ENCODE measurements at places on chromosomes 2 and 18.
A peak's percentile ranks its signal among the peaks of the same experiment; 100 is the strongest.

DNA sequence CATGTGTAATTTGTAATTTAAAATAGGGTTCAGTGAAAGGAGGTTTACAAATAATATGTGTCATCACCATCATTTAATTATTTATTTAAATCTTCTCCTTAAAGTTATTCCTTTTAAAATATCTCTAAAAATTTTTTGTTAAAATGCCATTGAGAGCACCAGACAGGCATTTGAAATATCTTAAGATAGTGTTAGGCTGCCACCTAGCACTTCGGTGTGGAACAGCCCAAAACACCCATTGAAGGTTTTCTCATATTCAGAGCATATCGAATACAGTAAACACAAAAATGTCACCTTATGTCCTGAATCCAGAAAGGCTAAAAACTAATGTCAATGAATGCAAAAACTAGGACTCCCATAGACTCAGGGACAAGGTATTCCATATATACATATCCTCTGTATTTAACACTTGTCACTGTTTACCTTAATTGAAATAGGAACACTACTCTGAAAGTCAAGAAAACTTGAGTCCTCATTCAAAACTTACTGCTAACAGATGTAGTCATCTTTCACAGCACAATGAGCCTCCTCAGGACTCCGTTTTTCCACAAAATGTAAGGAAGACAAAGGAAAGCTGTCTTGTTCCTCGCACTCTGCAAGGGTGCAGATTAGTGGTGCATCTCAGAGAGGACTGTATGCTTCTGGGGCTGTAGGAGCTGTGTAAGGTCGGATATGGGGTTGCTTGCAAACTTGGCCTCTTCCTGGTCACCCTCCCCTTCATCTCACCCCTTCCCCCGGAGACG is 329.5 kb downstream of the PAX3 start:
- no peaks in the 10 kb centered on the region for H3K4me1 ChIP-seq
- no peaks in the 10 kb centered on the region for H3K36me3 ChIP-seq
- H3K27ac ChIP-seq = no peak overlapping the region
- no peak overlapping the region for H3K4me3 ChIP-seq
- no peak for DNase-seq

DNA sequence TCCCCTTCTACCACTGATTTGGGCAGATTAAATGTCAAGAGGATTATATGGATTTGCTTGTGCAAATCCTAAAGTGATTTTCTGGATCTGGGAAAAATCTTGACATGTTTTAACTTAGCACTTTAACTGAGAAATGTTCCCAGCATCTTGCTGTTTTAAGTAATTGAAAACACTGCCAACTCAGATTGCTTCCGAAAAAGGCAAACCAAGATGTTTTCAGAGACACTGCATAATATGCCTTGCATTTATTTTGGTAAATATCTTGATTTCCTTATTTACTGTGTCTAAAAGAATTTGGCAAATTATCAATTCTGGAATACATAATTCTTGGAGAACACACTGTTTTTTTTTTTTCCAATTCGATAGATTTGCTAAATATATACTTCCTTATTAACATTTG is 385.0 kb upstream of the FAM98A start:
- H3K4me3 ChIP-seq = no peak overlapping the region
- no peaks in the 10 kb centered on the region for H3K27me3 ChIP-seq
- no peak for DNase-seq

DNA sequence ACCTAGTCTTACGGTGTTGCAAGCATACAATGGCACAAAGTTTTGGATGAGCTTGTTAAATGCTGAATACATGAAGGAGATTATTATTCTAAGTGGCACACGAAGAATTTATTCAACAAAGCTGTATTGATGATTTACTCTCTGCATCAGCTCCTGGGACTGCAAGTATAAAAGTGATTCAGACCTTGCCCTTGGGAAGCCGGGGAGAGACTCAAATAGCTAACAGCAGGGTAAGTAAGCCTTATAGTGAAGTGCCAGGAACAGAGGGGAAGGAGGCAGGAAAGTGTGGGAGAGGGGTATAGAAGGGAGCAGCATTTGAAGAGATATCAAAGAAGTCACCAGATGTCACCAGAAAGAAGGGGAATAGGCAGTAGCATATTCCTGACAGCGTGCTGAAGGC is 115.4 kb downstream of the MCFD2 start:
- peak overlapping the region; percentile 39 for H3K27ac ChIP-seq
- H3K4me1 ChIP-seq = peaks cover 2% of the 10 kb centered on the region
- H3K36me3 ChIP-seq = no peaks in the 10 kb centered on the region
- H3K4me3 ChIP-seq = no peak overlapping the region
- no peak for DNase-seq
- H3K27me3 ChIP-seq = peaks cover 2% of the 10 kb centered on the region

DNA sequence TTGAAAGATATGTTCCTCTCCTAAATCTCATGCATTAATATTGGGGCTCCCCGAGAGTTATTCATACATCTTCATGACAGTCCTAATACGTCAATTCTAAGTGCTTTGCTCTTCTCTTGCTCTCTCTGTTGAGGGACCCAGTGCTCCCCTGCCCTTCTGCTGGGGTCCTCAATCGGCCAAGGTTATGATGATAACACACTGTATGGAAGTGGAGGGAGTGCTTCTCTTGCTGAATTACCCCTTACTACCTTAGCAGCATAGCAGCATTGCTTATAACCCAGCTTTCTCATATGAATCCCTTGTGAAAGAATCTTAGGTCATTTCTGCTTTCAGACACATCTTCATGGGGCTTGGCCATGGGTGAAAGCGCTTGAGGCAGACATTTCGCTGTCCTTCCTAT is 43.2 kb downstream of the ITPRID2 start:
- peaks cover 10% of the 10 kb centered on the region for H3K27me3 ChIP-seq
- no peak for DNase-seq
- H3K27ac ChIP-seq = no peak overlapping the region
- H3K4me3 ChIP-seq = no peak overlapping the region
- no peaks in the 10 kb centered on the region for H3K36me3 ChIP-seq

- no peaks in the 10 kb centered on the region for H3K4me1 ChIP-seq
- peaks cover 4% of the 10 kb centered on the region for H3K36me3 ChIP-seq
- DNase-seq = no peak
- no peak overlapping the region for H3K27ac ChIP-seq
- H3K27me3 ChIP-seq = no peaks in the 10 kb centered on the region
- no peak overlapping the region for H3K4me3 ChIP-seq
Measured at GRCh38 chr2:231222318-231223000, 24.0 kb downstream of the ARMC9 start.

GRCh38 chr18:48392268-48392667 is 16.9 kb downstream of the ZBTB7C start:
- no peak overlapping the region for H3K27ac ChIP-seq
- H3K27me3 ChIP-seq = peaks cover 39% of the 10 kb centered on the region
- H3K4me3 ChIP-seq = no peak overlapping the region
- DNase-seq = no peak
- no peaks in the 10 kb centered on the region for H3K36me3 ChIP-seq

- H3K27me3 ChIP-seq = no peaks in the 10 kb centered on the region
- H3K4me1 ChIP-seq = peaks cover 39% of the 10 kb centered on the region
- peak overlapping the region; percentile 96 for H3K27ac ChIP-seq
- H3K4me3 ChIP-seq = peak overlapping the region; percentile 98
Measured at GRCh38 chr2:53786352-53786704, 425 bp downstream of the ASB3 start.

- no peaks in the 10 kb centered on the region for H3K27me3 ChIP-seq
- no peaks in the 10 kb centered on the region for H3K4me1 ChIP-seq
- H3K27ac ChIP-seq = no peak overlapping the region
- peaks cover 98% of the 10 kb centered on the region for H3K36me3 ChIP-seq
- H3K4me3 ChIP-seq = no peak overlapping the region
- no peak for DNase-seq
Measured at GRCh38 chr2:86124683-86125082, 18.6 kb downstream of the PTCD3 start.

DNA sequence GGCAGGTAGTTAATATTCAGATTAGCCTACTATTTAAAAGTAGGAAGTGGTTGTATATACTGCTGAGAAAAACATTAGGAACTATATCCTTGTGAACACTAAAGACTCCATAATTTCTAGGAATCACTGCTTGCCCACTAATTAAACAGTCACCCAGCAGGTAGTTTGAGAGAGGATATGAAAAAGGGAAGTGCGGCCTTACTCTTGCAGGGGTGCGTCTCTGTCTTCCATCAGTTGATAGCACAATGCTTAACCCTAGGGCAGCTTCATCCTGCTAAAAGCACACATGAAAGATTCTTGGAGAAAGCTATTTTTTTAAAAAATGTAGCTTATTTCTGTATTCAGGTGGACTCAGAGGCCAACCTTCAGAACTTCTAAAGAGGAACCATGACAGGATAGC is 53.1 kb upstream of the ATP5MC3 start:
- no peak for DNase-seq
- H3K4me1 ChIP-seq = no peaks in the 10 kb centered on the region
- peaks cover 3% of the 10 kb centered on the region for H3K27me3 ChIP-seq
- no peak overlapping the region for H3K27ac ChIP-seq

GRCh38 chr2:222869252-222869560 is 8.4 kb downstream of the ACSL3 start:
- no peaks in the 10 kb centered on the region for H3K27me3 ChIP-seq
- peaks cover 30% of the 10 kb centered on the region for H3K4me1 ChIP-seq
- H3K27ac ChIP-seq = no peak overlapping the region
- no peaks in the 10 kb centered on the region for H3K36me3 ChIP-seq
- DNase-seq = no peak

DNA sequence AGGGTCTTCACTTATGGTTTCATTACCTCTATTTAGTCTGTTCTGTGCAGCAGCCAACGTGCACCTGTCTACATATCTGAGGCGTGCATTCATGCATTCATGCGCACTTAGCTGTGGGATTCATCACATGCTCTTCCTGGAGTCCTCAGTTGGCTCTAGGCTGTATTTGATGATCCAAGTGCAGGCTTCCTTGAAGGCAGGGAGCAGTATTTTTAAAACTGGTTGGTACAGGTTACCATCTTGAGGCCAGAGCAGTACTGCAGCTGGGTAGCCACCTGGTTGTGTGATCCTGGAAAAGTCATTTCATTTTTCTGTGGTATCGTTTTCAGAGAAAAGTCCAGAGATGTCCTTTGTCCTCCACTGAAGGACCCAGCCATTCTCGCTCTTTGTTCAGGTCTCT is 109.8 kb downstream of the EN1 start:
- H3K4me1 ChIP-seq = no peaks in the 10 kb centered on the region
- DNase-seq = no peak
- H3K36me3 ChIP-seq = no peaks in the 10 kb centered on the region
- no peak overlapping the region for H3K27ac ChIP-seq

DNA sequence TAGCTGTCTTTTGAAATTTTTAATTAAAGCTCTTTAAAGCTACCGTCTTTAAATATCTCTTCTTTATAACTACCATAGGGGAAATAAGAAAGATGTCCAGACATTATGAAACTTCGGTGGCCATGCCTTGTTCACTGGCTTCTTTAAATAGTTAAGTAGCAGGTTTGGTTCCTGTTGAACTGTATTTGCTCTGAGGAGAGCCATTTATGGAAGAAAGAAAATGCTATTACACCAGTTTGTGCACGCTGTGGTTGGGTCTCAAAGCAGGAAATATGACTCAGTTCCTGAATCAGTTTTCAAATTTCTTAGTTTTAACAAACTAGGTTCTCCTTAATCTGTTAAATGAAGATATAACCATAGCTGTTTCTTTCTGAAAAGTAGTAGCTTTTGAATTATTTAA is 12.2 kb downstream of the ARPC2 start:
- DNase-seq = no peak
- H3K4me3 ChIP-seq = peak overlapping the region; percentile 72
- H3K36me3 ChIP-seq = peaks cover 97% of the 10 kb centered on the region
- H3K4me1 ChIP-seq = peaks cover 36% of the 10 kb centered on the region

GRCh38 chr2:207264310-207264709 is 98.6 kb upstream of the KLF7 start:
- no peaks in the 10 kb centered on the region for H3K27me3 ChIP-seq
- no peak for DNase-seq
- H3K27ac ChIP-seq = no peak overlapping the region

GRCh38 chr18:58136879-58137278 is 92.9 kb downstream of the NEDD4L start:
- DNase-seq = no peak
- H3K4me1 ChIP-seq = peaks cover 23% of the 10 kb centered on the region
- H3K4me3 ChIP-seq = no peak overlapping the region
- H3K36me3 ChIP-seq = no peaks in the 10 kb centered on the region

- no peak overlapping the region for H3K27ac ChIP-seq
- DNase-seq = no peak
- no peaks in the 10 kb centered on the region for H3K36me3 ChIP-seq
- H3K4me3 ChIP-seq = no peak overlapping the region
- H3K4me1 ChIP-seq = peaks cover 7% of the 10 kb centered on the region
Measured at GRCh38 chr2:102053096-102053495, 61.3 kb downstream of the IL1R2 start.

- no peak overlapping the region for H3K27ac ChIP-seq
- peaks cover 7% of the 10 kb centered on the region for H3K36me3 ChIP-seq
- H3K4me3 ChIP-seq = no peak overlapping the region
- H3K27me3 ChIP-seq = no peaks in the 10 kb centered on the region
- DNase-seq = peak; percentile 6
Measured at GRCh38 chr2:169933124-169933711, 106.0 kb downstream of the UBR3 start.

- no peak overlapping the region for H3K4me3 ChIP-seq
- no peak for DNase-seq
- no peaks in the 10 kb centered on the region for H3K36me3 ChIP-seq
- H3K27ac ChIP-seq = no peak overlapping the region
- peaks cover 4% of the 10 kb centered on the region for H3K27me3 ChIP-seq
Measured at GRCh38 chr18:78999939-79000338, 20.3 kb downstream of the SALL3 start.

DNA sequence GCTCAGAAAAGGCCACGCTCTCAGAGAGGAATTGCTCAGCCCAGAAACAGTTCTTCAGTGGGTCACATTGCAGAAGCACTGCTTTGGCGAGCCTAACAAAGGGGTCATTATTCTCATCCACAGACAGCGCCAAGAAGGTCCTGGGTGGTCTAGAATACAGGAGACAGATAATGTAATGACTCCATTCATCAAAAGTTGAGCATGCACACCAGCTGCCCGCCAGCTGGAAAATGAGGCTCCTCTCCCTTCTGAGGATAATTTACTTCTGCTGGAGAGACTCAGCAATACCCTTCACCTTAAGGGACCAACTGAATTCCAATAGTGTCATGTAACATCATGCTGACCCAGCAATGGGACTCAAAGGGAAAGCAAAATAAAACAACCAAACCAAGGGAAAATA is 79.9 kb downstream of the TRIB2 start:
- no peak overlapping the region for H3K27ac ChIP-seq
- DNase-seq = no peak
- peaks cover 8% of the 10 kb centered on the region for H3K36me3 ChIP-seq
- H3K4me1 ChIP-seq = no peaks in the 10 kb centered on the region
- H3K4me3 ChIP-seq = no peak overlapping the region

DNA sequence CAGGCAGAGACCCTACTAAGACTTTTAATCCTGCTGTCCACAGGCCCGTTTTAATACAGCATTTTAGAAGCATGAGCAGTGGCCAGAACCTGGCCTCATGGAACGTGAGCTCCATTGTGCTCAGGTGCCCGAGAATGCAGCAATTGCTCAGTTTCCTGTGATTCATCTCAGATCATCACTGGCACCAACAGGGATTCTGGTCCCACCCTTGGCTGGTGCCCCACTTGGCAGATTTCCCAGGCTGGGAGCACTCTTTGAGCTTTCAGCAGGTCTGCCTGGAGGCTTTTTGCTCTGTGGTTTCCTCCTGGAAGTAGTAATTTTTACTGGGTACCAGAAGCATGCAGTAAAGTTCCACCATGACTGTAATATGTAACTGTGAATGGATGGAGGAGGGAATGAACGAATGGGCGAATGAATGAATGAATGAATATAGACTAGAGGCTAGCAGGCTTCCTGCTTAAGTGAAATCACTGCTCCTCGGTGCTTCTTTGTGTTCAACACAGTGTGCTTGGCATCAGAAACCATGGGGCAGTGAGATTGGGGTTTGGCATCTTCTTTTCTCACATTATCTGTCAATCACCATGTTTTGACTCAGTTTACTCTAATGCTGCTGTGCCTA is 312.9 kb downstream of the PRKCE start:
- H3K4me1 ChIP-seq = peaks cover 12% of the 10 kb centered on the region
- no peak overlapping the region for H3K27ac ChIP-seq
- H3K36me3 ChIP-seq = peaks cover 2% of the 10 kb centered on the region
- H3K4me3 ChIP-seq = no peak overlapping the region

All from naive thymus-derived CD8-positive, alpha-beta T cell (primary cell).